GM23338 (cell line): ENCODE measurements at places on chromosomes 11 and 22. TPM values are rescaled to one million over a fixed set of nuclear protein-coding genes. Genes with fewer than 3 reads are reported as not detected.

Gene KCNE3
- total RNA-seq: 4.3 and 10.6 TPM in 2 replicates

GRCh38 chr22:22913989-22914388 is 26.4 kb downstream of the IGLL5 start:
- no peaks in the 10 kb centered on the region for H3K4me1 ChIP-seq
- DNase-seq: no peak
- no peak overlapping the region for H3K27ac ChIP-seq
- no peaks in the 10 kb centered on the region for H3K36me3 ChIP-seq
- no peak overlapping the region for H3K4me3 ChIP-seq
- peaks cover 80% of the 10 kb centered on the region for H3K27me3 ChIP-seq

DNA sequence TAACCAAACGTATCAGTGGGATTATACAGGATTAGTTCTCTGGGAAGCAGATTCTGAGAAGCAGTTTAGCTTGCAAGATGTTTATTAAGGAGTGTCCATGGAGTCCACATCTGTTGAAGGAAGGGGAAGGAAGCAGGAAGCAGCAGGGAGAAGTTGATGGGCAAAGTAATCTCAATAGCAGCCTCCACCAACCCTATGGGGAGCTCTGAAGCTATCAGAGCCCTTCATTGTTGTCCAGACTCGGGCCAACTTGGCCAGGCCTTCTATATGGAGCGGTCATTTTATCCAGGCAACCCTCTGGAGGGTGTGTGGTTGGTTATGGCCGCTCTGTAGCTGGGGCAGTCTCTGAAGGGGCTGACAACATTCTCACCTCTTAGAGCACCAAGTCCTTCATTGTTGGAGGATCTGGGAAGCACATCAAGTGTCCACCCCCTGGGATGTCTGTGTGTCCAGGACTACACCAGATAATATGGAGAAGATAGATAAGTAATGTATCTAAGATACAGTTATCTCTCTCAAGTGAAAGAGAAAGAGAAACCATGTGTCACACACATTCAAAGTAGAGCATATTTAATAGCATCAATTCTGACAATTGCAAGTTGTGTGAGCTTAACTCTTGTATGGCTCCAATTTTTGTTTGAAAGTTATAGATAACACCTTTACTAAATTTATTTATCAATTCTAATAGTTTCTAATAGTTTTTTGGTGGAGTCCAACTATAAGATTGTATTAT is 101.7 kb upstream of the TRIM77 start:
- H3K27ac ChIP-seq: no peak overlapping the region
- DNase-seq: no peak
- H3K4me3 ChIP-seq: no peak overlapping the region
- no peaks in the 10 kb centered on the region for H3K27me3 ChIP-seq
- no peaks in the 10 kb centered on the region for H3K36me3 ChIP-seq

GRCh38 chr11:74345420-74345819 is 34.0 kb upstream of the P4HA3 start:
- H3K27me3 ChIP-seq: no peaks in the 10 kb centered on the region
- H3K4me3 ChIP-seq: no peak overlapping the region
- no peaks in the 10 kb centered on the region for H3K4me1 ChIP-seq
- DNase-seq: no peak
- peaks cover 16% of the 10 kb centered on the region; the same call in 1 of the 2 replicates for H3K36me3 ChIP-seq

GRCh38 chr22:35230839-35231584 is 26.3 kb upstream of the HMGXB4 start:
- H3K4me1 ChIP-seq: peaks cover 6% of the 10 kb centered on the region
- H3K27ac ChIP-seq: no peak overlapping the region
- no peaks in the 10 kb centered on the region for H3K27me3 ChIP-seq
- no peak for DNase-seq
- no peaks in the 10 kb centered on the region for H3K36me3 ChIP-seq
- no peak overlapping the region for H3K4me3 ChIP-seq

Gene CAPN5
- 23.2 and 32.2 TPM in 2 replicates for total RNA-seq

DNA sequence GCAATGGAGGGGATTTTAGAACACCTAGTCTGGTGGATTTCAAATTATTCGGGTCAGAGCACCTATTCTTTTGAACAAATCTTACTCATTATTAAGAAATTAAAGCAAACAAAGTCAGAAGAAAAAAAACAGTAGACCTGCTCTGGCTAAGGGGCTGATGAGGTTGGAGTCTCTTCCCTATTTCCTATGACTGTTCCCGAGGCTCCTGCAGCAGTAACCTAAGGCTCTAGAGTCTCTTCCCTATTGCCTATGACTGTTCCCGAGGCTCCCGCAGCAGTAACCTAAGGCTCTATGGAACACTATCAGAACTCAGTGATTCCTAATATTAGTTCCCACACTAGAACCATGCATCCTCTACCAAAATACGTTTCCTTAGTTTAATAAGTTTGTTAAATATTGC is 607.9 kb downstream of the NTM start:
- peak; percentile 49 for DNase-seq
- H3K27ac ChIP-seq: peak overlapping the region; percentile 67; the same call in 1 of the 2 replicates
- H3K36me3 ChIP-seq: no peaks in the 10 kb centered on the region

GRCh38 chr11:120044011-120044675 is 93.8 kb downstream of the TRIM29 start:
- no peaks in the 10 kb centered on the region for H3K27me3 ChIP-seq
- peaks cover 7% of the 10 kb centered on the region; the same call in 1 of the 2 replicates for H3K4me1 ChIP-seq
- no peak overlapping the region for H3K27ac ChIP-seq
- peaks cover 2% of the 10 kb centered on the region; the same call in 1 of the 2 replicates for H3K36me3 ChIP-seq
- H3K4me3 ChIP-seq: no peak overlapping the region

Gene APOBEC3C
- total RNA-seq: 5.0 and 7.0 TPM in 2 replicates

GRCh38 chr11:108906826-108907225 is 242.0 kb downstream of the DDX10 start:
- H3K36me3 ChIP-seq: no peaks in the 10 kb centered on the region
- no peaks in the 10 kb centered on the region for H3K27me3 ChIP-seq
- no peak overlapping the region for H3K4me3 ChIP-seq
- DNase-seq: no peak
- peaks cover 18% of the 10 kb centered on the region for H3K4me1 ChIP-seq

- H3K4me1 ChIP-seq: no peaks in the 10 kb centered on the region
- no peaks in the 10 kb centered on the region for H3K27me3 ChIP-seq
- no peak overlapping the region for H3K4me3 ChIP-seq
- no peaks in the 10 kb centered on the region for H3K36me3 ChIP-seq
- H3K27ac ChIP-seq: no peak overlapping the region
Observed at GRCh38 chr22:37996515-37997246, 12.3 kb upstream of the SOX10 start.

DNA sequence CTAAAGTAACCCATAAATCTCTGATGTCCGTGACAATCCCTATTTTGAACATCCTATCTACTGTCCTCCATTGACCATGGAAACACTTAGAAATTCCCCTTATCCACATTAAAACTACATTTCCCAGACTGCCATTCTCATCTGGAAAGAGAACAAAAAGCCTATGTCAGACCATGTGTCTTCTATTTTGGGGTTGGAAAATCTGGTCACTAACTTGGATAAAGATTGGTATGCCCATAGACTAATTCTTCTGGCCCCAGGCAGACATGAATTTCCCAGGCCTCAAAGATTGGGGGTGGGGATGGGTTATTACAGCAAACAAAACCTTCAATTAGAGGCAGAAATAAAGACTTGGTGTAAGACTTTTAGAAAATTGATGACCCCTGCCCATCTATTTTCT is 30.9 kb upstream of the CREB3L1 start:
- no peaks in the 10 kb centered on the region for H3K27me3 ChIP-seq
- no peak for DNase-seq
- H3K4me3 ChIP-seq: no peak overlapping the region
- H3K27ac ChIP-seq: no peak overlapping the region
- H3K36me3 ChIP-seq: no peaks in the 10 kb centered on the region
- H3K4me1 ChIP-seq: peaks cover 25% of the 10 kb centered on the region

Gene ROBO4
- not detected in 2 replicates for total RNA-seq

Gene JHY
- 0.58 and 0.94 TPM in 2 replicates for total RNA-seq
